ENCODE measurements at places on chromosomes 2 and 18.

DNA sequence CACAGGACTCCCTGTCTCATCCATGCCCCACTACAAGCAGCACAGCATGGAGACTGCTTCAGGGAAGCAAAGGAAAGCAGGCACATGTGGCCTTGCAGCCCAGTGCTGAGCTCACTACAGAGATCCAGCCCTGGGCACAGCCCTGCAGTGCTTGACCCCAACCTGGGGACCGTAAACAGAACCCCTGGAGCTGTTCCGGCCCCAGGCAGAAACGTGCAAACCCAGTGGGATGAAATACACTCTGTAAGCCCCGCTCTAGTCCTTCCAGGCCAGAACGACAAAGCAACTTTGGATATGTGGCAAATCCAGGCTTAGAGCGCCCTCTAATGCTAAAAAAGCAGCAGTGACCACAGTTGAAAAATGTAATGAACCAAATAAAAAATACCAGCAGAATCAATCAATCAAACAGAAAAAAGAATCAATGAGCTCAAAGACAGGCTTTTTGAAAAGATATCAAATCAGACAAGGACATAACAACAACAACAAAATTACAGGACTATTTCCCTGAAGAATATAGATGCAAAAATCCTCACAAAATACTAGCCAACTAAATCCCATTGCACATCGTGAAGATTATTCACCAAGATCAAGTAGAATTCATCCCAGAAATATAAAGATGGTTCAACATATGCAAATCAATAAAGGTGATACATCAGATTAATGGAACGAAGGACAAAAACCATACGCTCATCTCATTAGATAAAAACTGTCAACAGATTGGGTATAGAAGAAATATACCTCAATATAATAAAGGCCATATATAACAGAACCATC is 45.6 kb downstream of the ZNF519 start:
- DNase-seq, result peak; percentile 83

GRCh38 chr2:201678401-201678800 is 20.0 kb downstream of the MPP4 start:
- DNase-seq, result no peak

DNA sequence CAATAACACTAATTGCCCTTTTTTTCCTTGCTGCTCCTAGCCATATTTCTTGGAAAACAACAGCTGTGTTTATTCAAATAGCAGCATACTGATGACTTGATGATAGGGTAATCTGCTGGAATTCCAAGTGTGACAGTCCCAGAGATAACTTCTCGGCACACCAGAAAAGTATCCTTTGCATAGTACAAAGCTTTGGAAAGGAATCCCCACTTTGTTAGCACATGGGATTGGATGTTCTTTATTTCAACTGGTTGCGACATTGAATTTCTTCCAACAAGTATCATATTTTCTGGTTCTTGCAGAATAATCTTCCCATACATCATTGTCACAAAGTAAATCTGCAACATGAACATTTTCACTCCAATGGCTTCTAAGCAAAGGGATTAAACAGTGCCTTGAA is 445.8 kb upstream of the ACVR2A start:
- DNase-seq, result no peak

DNA sequence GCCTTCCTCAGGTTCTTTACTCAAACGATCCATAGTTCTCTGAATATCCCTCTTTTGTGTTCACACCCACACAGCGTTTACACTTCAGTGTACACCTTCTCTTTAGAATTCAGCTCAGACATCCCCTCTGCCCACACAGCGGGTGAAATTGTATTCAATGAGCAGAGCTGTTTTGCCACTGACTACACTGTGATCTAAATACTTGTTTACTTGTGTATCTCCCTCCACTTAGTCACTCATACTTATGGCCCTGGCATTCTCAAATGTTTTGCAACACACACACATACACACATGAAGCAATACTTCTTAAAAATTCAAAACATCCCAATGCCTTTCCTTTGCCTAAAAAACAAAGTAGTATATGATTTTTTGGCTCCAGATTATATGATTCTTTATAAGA is 297.1 kb downstream of the TMX3 start:
- DNase-seq, result no peak

GRCh38 chr2:134980639-134981038 is 62.0 kb downstream of the CCNT2 start:
- no peak for DNase-seq

DNA sequence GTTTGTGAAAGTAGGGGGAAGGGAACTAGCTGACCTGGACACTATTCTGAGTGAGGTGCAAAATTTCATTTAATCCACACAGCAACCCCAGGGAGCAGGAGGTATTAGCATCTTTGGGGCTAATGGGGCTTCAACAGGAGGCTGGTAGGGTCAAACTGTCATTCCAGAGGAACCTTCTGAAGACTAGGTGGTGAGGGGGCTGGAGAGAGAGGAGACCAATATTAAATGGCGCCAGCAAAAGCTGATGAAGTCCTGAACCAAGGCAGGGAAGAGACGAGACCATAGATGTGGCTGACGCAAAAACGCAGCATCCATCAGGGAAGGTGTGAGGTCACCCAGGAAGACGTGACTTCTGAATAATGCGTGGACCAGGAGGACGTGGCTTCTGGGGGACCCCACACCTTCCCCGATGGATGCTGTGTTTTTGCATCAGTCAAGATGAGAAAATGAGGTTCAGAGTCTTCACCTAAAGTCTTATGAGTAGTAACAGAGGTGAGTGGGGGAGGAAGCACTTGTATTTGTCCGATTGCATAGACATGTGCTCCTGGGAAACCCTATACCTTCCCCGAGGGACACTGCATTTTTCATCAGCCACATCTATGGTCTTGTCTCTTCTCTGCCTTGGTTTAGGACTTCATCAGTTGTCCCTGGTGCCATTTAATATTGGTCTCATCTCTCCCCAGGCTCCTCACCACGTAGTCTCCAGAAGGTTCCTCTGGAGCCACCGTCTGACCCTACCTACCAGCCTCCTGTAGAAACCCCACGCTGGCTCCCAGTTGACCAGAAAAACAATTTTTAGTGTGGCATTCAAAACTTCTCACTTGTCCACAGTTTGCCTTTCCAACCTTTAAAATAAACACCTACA is 188.6 kb downstream of the MYCN start:
- DNase-seq, result no peak

DNA sequence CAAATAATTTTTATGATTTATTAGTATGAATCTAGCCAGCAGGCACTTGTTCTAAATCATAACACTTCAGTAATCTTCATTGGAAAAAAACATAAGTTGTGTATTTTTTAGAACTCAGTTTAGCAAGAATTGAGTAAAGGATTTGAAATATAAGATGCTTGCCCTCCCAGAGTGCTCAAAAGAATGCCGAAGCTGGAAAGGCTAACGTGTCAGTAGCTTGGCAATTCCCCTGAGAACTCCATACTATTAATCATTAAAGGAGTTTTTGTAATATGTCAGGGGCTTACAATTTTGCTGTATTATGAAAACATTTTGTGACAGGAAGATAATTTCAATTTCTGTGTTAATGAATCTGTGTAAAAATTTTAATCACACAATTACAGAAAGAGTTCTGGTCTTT is 122.7 kb downstream of the GULP1 start:
- no peak for DNase-seq
